Fibroblast of skin of left biceps (primary cell): ENCODE measurements at places on chromosomes 3 and 15.

DNA sequence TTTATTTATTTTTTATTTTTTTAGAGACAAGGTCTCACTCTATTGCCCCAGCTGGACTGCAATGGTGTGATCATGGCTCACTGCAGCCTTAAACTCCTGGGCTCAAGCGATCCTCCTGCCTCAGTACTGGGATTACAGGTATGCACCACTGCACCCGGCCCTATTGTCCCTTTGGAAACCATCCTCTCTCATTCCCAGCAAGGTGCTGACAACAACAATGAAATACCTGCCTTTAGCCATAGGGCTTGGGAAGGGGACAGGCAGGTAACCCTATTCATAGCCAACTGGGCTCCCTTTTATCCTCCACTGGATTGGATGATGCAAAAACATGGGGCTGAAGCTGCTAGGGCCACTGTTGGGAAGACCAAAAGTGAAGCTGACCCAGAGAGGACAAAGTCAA lies 43.1 kb downstream of the SCAP start:
- DNase-seq = no peak

- peak; percentile 20 for DNase-seq
These were observed 28.2 kb downstream of the DUOX1 start for GRCh38 chr15:45157974-45158373.

- DNase-seq = no peak
These were observed 12.3 kb upstream of the ANPEP start for GRCh38 chr15:89826671-89827655.

- DNase-seq = no peak
These were observed 1537.0 kb downstream of the OTOL1 start for GRCh38 chr3:163033652-163034051.

DNA sequence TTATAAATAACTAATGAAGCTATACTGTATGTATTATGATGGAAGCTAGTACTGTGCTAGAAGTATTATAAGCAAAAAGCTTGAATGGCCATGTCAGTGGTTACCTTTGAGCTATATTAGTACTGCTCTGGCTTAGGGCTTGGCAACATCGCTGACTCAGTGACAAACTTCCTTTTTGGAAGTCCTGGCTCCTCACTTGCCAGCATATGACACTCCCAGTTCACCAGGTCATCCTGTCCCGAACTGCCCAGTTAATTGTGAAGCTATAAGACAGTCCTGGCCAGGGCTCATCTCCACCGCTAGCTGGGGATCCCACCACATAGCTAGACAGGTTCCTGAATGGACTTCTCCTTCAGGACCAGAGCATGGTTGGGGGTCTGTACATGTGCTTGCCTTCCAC lies 31.9 kb downstream of the RAB8B start:
- no peak for DNase-seq

DNA sequence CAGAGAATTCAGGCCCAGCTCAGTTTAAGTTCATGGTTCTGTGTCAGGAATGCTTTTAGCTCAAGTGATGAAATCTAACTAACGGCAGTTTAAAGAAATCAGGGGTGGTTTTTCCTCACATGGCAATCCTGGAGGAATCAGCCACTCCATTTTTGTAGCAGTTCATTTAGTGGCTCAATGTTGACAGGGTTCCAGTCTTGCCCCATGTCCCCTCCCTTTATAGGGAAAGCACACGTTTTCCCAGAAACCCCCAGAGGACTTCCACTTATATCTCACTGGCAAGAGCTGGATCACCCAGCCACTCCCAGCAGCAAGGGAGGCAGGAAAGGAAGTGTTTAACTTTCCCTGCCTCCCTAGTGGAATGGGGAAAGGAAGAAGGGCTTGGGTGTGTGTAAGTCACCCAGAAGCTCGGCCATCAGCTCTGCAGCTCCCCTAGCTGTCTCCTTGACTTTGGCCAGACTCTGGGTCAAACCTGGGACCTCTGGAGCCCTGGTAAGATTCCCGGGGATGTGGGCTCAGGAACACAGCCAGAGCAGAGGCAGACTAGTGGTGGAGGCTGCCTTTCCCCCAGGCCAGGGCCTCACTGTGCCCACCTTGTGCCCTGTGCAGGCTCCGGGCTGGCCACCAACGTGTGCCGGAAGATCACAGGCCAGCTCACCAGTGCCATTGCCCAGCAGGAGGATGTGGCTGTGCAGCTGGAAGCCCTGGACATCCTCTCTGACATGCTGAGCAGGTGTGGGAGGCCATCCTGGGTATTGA lies 11.3 kb downstream of the CAND2 start:
- DNase-seq = no peak

GRCh38 chr15:57923750-57924149 lies 141.8 kb downstream of the ALDH1A2 start:
- no peak for DNase-seq

DNA sequence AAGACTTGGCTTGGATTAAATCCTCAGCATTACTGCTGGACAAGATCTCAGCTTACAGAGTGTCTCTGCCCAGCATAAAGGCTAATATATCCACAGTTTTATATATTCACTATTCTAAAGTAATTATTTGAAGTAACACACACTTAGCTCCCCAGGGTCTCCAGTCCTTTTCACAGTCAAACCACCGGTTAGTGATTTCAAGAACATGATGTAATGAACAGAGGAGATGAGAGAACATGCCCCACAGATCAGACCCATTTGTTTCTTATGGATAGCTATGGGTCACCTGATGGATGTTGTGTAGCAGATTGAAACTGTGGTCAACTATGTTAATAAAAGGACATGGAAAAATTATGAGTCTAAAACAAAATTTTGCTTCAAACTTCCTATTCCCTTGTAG lies 44.8 kb upstream of the MRPL3 start:
- no peak for DNase-seq

GRCh38 chr15:25051399-25052154 lies 96.8 kb downstream of the SNRPN start:
- no peak for DNase-seq

GRCh38 chr3:145942052-145942451 lies 218.9 kb downstream of the PLOD2 start:
- DNase-seq = no peak

- no peak for DNase-seq
These were observed 153.1 kb downstream of the TNIK start for GRCh38 chr3:171307046-171307585.

GRCh38 chr3:76324101-76324500 lies 538.8 kb upstream of the ZNF717 start:
- DNase-seq = no peak

DNA sequence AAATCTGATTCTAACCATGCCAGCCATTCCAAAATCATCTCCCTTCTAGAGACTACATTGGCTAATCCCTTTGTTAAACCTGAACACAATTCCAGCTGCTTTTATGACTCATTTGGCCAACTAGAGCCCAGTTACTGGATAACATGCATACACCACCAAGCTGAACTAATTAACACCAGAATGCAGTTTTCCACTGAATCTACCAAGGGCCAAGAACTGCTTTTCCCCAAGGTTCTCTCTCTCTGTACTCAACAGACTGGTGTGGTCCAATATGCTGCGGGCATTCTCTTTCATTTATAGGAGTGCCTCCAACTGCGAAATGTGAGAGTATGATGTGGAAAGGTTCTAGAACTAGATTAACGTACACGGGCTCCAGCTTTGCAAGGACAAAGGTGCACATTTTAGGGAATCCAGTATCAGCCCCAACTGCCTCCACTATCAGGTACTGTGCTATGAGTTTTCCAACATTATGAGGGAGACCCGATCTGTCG lies 1.5 kb downstream of the CHSY1 start:
- DNase-seq = peak; percentile 75

GRCh38 chr15:57763176-57763964 lies 56.9 kb downstream of the POLR2M start:
- no peak for DNase-seq

DNA sequence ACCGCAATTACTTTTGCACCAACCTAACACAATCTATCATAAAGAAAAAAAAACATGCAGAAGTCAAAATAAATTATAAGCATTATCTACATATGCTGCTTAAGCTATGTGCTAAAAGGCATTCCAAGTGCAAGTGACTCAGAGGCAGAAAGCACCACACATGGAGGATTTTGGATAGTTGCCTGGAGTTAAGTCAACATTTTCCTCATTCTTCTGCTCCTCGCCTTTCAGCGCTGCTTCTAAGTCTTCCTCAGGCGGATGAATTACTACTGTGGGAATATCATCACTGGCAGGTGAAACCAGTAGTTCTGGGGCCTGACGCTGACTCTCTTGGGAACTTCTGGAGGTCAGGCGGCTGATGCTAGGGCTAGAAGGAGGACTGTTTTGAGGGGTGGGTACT lies 53.1 kb downstream of the SLC4A7 start:
- DNase-seq = peak; percentile 99

DNA sequence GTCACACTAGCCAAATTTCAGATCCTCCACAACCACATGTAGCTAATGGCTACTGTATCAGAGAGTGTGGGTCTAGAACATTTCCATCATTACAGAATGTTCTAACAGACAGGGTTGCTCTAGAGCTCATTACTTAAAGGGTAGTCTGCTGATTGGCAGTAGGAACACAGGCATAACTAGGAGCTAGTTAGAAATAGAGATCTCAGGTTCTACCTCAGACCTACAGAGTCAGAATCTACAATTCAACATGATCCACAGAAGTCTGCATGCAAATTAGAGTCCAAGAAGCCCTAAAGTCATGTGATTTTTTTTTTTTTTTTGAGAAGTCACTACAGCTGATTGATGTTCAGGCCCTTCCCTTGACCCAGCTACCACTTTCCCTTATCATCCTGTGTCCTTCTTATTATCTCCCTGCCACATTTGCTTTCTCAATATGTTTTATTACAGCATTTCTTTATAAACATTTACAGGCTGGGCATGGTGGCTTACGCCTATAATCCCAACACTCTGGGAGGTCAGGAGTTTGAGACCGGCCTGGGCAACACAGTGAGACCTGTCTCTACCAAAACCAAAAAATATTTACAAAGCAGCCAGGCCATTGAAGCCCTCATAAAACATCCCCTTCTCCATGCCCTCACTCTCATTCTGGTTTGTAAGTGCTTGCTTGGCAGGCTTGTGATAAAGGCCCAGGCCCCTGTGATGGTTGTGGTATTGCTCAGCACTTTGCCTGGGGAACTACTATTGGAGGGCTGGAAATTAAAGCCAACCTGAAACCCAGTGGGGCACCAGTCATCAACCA lies 3.8 kb upstream of the ABHD5 start:
- DNase-seq = no peak

- DNase-seq = no peak
These were observed 557 bp downstream of the ELL3 start for GRCh38 chr15:43776101-43776717.

- DNase-seq = no peak
These were observed 165.6 kb downstream of the GMNC start for GRCh38 chr3:190696777-190697501.

DNA sequence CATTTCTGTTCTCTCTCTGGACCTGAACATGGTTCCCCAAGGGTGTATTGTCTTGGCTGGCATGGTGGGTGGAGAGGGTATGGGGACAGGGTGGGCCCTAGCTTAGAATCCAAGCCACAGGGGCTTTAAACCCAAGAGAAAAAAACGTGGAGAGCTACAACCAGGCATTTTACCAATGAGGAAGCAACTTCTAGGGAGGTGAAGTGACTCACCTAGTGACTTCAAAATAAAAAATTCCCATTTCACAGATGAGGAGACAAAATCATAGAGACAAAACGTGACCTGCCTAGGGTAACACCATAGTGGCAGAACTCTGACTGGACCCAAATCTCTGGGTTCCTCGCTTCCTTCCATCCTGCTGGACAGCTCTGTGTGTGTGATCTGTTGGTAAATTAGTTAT lies 216.8 kb downstream of the RPLP1 start:
- DNase-seq = no peak

DNA sequence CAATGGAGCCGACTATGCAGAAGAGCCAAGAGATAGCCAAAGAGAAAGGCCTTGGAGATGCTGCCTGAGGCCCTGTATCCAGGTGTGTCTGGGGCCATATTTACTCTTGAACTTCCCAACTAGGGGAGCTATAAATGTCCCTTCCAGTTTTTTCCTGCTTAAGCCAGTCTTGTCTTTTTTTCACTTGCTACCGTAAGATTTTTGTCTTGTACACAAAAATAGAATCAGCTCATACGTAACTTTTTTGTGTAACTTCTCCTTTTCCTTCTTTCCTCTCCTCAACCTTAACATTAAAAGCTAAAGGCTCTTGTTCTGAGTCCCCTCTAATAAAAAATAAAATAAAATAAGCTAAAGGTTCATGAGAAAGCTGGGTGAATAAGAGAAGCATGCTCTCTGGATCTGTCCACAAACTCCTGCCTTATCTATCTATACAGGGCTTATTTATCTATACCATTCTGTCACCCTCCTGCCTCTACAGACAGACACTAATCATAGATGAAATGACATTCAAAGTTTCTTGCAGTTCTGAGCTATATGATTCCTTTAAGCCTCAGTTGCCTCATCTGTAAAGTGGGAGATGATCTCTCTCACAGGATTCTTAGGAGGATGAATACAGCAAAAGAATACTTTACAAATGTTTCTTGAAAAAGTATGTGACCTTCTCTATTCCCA lies 4.6 kb downstream of the SUMF1 start:
- DNase-seq = no peak

- DNase-seq = no peak
These were observed 326.6 kb upstream of the C2CD4B start for GRCh38 chr15:62491642-62492041.

GRCh38 chr3:132486099-132486498 lies 68.8 kb downstream of the DNAJC13 start:
- DNase-seq = peak; percentile 23

- DNase-seq = no peak
These were observed 1.1 kb downstream of the IQCF6 start for GRCh38 chr3:51777985-51778384.

DNA sequence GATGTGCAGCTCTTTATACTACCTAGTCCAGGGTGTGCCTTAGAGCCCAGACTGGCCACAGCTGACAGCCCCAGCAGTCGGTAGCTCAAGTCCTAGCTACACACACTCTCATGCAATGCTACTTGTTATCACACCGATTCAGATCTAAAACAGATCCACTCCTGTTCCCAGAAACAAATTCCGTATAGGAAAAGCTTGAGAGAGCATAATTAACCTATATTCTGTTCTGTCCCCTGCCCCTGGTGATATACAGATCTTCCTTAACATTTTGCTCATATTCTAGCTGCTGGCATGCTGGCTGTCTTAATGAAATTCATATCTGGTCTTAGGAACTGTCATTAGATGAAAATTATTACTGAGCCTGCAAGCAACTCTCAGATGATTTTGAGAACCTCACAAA lies 204.3 kb downstream of the SOX2 start:
- DNase-seq = no peak
